ENCODE measurements at places on chromosomes 2 and 18.

DNA sequence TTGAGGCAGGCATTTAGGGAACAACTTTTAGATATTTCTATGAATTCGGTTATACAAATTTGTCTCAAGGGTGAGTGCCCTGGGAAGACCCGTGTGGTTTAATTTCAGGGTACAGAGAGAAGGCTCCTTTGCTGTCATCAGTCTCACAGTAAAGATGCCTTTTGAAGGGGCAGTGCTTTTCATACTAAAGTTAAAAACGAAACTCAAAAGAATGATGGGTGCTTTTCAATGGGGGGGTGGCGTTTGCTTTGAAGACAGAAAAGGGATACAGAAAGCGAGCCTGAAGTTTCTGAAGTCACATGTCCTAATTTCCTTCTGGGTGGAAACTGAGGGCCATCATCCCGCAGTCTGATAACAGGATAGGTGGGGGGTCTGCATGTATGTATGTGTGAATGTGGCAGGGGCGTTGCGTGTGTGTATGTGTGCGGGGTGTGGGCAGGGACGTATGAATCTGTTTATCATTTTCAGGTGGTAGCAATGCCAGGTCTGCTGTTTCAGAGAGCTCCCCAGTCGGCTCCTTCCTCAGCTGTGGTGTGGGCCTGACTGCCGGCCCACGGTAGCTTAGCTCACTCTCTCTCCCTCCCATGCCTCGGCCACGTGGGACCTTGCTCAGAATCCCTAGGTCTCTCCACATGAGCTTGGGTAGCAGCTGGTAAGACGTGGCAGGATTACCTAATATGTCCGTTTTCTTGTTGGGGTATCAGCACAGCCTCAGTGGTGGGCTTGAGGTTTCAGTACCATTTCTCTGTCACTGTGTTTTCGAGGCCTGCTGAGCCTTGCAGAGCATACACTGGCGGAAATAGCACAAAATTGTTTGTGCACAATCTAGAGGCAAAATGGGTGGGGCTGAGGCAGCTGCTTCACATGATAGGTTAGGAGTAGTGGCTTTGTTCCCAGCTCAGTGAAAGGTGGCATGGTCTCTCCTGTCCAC is 32.7 kb downstream of the ARHGAP25 start:
- no peak for DNase-seq

DNA sequence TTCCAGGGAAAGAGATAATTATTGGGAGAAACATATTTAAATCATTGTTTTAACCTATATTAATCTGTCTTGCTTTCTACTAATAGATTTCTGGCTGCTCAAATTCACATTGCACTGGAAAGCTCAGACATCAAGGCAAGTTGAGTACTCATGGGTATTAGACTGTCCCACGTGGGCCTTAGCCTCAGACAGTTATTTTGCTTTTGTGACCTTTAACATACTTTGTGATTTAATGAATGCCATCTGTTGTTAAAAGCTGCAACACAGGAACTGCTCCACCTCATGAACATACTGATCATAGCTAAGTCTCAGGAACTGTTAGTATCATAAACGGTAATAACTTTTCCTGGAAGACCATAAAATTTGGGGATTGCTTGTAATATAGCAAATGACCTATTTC is 2.7 kb upstream of the LCT start:
- DNase-seq = no peak

- DNase-seq = no peak
Observed at GRCh38 chr2:231800493-231801091, 14.3 kb downstream of the COPS7B start.

DNA sequence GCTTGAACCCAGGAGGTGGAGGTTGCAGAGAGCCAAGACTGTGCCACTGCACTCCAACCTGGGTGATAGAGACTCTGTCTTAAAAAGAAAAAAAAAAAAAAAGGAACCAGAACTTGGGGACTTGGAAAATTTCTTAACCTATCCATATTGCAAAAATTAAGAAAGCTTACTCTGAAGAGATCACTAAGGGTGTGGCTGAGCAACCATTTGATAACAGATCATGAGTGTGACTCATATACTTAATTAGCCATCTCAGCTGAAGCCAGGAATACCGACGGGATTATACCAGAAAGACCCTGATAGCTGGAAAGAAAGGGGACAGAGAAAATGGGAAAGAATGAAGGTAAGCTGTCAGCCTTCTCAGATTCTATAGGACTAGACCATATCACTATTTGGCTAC is 7.1 kb upstream of the ADD2 start:
- no peak for DNase-seq

- DNase-seq = no peak
Observed at GRCh38 chr18:59918320-59918755, 18.5 kb downstream of the PMAIP1 start.

DNA sequence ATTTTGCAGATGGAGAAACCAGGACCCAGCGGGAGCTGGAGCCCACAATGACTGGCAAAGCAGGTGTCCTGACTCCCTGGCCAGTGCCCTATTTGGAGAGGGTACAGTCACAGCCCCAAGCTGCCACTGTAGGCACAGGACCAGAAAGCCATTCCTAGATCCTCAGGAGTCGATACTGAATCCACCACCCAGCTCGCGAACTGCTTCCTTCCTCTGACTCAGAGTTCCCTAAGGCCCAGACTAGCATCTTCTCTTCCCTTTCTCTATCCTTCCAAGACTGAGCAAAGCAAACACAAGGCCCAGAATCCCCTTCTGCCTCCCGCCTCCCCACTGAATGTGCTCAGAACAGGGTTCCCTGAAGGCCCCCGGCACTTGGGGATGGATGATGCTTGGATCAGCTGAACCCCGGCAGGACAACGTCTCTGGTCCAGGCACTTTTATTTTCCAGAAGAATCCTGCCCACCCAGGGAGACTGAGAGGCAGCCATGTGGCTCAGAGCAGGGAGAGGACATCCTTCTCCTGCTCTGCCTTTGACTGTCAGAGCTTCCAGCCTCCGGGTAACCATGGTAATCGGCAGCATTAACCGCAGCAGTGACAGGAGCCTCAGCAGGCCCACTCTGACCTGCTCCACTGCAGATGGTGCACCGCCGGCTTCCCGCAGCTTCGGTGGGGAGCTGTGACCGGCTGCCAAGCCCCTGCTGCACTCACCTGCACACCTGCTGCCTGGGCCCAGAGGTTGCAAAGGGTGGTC is 34.8 kb upstream of the KLHL29 start:
- no peak for DNase-seq

DNA sequence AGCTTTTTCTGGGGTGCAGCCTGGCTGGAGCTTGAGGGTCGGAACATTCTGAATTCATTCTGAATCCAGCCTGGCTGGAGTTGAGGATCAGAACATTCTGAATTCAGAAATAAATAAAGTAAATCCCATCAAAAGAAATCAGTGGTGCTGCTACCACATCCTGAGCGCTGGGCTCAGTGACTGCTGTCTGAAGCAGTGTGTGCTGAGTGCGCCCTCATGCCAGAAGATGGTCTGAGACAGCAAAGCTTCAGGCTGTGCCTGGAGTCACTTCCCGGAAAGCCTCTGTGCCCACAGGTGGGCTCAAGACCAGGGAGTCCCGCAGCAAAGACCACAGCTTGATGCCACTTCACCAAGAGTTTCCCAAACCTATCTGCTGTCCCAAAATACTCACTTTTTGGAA is 187.9 kb downstream of the VAPA start:
- no peak for DNase-seq

DNA sequence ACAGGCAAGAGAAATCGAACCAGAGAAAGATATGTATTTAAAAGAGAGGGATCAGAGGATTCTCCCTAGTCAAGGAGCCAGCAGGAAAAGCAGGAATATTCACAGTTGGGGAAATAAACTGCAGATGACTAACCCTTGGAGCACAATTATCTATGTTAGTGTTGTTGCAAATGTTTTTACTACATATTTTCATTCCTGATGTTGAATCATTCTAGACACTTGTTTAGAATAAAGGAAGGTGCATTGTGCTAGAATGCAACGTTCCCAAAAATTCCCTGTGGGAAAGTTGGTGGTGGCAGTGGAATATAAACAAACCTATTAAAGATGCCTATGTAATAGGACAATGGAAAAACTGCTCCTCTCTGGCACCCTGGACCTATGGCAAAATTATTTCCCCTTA is 63.3 kb downstream of the DTNA start:
- no peak for DNase-seq

DNA sequence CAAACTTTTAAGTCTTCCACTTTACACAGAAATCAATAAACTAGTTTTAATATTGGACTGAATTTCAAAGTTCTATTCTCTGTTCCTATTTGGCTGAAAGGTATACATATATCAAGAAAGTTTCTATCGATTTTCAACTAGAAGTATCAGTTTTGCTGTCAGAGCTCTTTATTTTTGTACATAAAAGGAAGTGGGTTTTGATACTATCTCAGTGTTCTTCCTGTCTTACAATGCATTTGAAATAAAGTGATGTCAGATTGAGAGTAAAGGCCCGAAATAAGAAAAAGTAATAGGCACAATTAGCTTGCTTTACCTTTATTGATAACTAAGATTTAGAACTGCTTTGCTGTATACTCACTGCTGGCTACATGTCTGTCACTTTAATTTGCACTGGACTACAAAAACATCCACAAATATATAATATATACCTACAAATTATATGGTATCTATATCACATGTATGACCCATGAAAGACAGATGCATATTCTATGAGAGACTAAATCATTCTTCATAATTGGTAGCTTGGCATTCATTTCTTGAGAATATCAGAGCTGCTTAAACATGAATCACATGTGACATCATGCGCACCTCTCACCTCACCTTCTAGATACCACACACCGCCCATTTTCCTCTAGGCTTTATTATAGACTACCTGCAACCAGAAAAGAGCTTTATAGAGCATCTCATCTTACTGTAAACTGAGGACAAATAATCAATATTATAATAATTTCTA is 83.6 kb downstream of the ASXL2 start:
- DNase-seq = no peak

- no peak for DNase-seq
Observed at GRCh38 chr18:49510393-49511115, 23.5 kb upstream of the C18orf32 start.

- no peak for DNase-seq
Observed at GRCh38 chr2:132911726-132912724, 242.0 kb upstream of the LYPD1 start.

DNA sequence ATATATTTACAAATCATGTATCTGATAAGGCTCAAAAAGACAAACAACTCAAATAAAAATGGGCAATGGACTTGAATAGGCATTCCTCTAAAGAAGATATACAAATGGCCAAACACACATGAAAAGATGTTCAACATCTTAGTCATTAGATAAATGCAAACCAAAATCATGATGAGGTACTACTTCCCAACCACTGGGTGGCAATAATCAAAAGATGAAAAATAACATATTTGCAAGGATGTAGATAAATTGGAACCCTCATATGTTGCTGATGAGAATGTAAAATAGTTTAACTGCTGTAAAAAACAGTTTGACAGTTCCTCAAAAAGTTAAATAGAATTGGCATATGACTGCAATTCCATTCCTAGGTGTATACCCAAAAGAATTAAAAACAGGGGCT is 132.3 kb downstream of the TTC32 start:
- no peak for DNase-seq

GRCh38 chr2:239278361-239278760 is 122.5 kb downstream of the HDAC4 start:
- DNase-seq = no peak

DNA sequence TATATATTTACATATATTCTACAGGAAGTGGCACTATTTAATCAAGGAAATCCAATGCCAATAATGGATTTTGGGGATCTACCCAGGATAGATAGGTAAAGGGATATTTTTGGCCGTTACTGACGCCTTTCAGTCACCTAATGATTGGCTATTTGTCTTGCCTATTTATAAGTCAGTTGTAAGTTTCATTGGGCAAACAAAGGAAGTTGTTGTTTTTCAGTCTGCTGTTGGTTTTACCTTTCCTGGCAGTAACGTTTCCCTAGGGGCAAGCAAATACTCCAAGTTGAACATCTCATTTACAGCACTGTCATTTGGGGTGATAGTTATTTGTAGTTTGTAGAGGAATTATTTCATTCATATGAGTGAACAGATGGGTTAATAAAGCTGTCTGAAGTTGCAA is 17.0 kb upstream of the LANCL1 start:
- no peak for DNase-seq

GRCh38 chr2:228648541-228648940 is 467.1 kb upstream of the SPHKAP start:
- no peak for DNase-seq

GRCh38 chr2:127410871-127411652 is 7.2 kb upstream of the PROC start:
- no peak for DNase-seq

- no peak for DNase-seq
Observed at GRCh38 chr2:204931562-204931961, 386.3 kb downstream of the PARD3B start.

GRCh38 chr18:70420146-70420898 is 131.5 kb downstream of the SOCS6 start:
- no peak for DNase-seq

DNA sequence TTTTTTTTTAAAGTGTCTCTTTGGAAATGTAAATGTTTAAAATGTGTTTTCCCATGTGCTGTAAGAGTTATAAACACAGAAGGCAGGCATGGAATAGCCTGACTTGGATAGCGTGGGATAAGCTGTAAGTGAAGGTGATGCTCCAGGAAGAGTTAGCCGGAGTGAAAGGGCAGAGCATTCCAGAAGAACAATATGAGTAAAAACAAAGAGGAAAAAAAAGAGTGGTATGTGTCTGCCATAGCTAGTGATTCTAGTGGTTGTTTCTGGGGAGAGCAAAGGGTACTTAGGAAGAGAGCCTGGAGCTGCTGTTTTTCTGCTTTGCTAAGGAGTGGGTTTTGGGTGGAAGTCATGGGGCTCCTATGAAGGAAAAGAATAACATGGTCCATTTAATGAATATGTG is 126.9 kb upstream of the DLGAP1 start:
- no peak for DNase-seq

DNA sequence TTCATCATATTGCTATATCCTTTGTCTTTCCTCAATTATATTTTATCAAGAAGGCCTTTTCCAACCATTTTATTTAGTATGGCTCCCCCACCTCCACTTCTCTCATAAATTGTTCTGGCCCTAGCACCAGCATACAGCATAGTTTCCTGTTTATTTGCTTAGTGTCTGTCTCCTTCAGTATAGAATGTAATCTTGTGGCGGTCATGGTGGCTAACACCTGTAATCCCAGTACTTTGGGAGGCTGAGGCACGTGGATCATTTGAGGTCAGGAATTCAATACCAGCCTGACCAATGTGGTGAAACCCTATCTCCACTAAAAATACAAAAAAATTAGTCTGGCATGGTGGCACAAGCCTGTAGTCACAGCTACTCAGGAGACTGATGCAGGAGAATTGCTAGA is 39.6 kb upstream of the CLASP1 start:
- no peak for DNase-seq

DNA sequence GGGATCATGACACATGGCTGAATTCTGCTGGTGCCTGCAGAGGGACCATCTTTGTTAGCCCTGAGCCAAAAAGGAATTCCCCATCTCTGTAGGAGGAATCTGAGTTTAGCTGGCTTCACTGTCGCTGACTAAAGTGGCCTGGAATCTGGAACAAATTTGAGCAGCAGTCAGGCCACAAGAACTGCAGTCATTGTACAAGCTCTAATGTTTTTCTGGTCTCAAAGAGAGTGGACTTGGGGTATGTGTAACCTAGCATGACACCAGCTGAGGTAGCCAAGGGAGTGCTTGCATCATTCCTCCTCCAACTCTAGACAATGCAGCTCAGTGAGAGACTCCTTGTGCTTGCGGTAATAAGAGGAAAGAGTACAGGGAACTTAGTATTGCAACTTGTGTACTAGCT is 539.1 kb upstream of the LRRTM4 start:
- no peak for DNase-seq

Data from stimulated activated CD8-positive, alpha-beta memory T cell treated with anti-CD3 and anti-CD28 coated beads, Interleukin-15, amount 100 ng/mL, for 1 hour (primary cell).